Smooth muscle cell of the umbilical artery (primary cell): ENCODE measurements at places on chromosomes 1 and 21. TPM values are rescaled to one million over a fixed set of nuclear protein-coding genes. Genes with fewer than 3 reads are reported as not detected.

UBAP2L gene
- 46.3 and 122 TPM in 2 replicates for total RNA-seq

HP1BP3 gene
- total RNA-seq, result 252 and 277 TPM in 2 replicates

GLIS1 gene
- total RNA-seq, result 0.37 and 2.7 TPM in 2 replicates

BACE2 gene
- 61.8 TPM in 2 replicates for total RNA-seq

C1orf198 gene
- total RNA-seq, result 24.6 and 41.4 TPM in 2 replicates

DDAH1 gene
- 41.3 and 79.6 TPM in 2 replicates for total RNA-seq

CELA3B gene
- total RNA-seq, result not detected in 2 replicates

TFF1 gene
- not detected in 2 replicates for total RNA-seq

TCP10L gene
- 0.46 and 0.59 TPM in 2 replicates for total RNA-seq

PLA2G2E gene
- total RNA-seq, result not detected in 2 replicates

OR10J4 gene
- total RNA-seq, result not detected in 2 replicates

SPRR5 gene
- not detected in 2 replicates for total RNA-seq

OR10Z1 gene
- total RNA-seq, result not detected in 2 replicates

C1orf232 gene
- total RNA-seq, result not detected in 2 replicates

CFHR1 gene
- 0.18 and 0.30 TPM in 2 replicates for total RNA-seq
